Nucleus accumbens (tissue), 56 donors: ENCODE measurements at places on chromosomes 7 and 10.

- no peak for DNase-seq
Measured at GRCh38 chr7:149774237-149775175, 1.1 kb upstream of the ZNF467 start.

DNA sequence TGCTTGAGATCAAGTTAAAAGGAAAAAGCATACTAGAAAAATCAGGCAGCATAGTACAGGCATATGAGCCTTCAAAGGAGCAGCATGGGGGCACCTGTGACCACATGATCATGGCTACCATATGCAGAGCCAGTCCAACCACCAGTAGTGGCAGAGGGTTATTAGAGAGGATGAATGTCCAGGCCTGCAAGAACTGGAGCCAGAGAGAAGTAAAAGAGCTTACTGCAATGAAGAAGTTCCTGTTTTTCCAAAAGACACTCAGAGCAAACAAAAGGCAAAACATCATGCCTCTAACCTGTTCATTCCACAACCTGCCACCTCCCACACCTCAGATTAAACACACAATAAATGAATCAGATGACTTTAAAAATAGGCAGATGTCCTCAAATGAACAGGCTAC lies 99.6 kb upstream of the NAMPT start:
- DNase-seq: no peak

DNA sequence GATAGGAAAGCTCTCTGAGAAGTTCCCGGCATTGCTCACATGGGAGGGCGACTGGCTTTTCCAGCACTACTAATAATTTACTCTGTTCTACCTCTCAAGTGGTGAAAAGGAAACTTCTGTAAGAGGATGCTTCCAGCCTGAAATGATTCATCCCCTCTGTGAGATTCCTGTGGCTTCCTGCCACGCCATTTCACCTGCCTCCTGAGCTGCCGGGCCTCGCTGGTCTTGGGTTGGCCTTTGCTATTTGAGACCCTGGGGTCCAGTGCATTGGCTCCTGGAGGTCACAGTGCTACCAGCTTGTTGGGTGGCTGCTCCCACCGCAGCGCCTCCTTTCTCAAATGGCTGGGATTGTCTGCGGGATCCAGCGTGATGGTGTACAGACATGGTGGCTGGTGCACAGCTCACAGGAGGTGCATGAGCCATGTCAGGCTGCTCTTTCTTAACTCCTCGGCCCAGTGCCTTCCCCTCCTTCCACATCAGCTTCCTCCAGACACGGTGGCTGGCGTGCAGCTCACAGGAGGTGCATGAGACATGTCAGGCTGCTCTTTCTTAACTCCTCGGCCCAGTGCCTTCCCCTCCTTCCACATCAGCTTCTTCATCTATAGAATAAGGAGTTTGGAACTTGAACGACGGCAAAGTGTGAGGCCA lies 42.9 kb upstream of the PCBD1 start:
- no peak for DNase-seq

DNA sequence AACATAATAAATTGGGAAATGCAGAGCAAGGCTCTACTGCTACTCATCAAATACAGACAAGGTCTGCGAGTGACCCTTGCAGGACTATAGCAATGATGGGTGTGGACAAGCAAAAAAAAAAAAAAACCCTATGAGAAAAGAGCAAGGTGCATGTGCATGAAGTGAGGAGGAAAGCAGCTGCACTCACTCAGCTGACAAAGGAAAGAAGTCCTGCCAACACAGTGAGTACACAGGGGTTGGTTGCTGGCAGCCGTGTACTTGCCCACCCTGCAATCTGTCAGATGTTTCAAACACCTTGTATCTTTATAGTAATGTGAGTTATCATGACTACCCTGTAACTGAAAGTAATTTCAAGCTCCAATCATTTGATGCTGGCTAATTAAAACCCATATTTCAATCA lies 20.5 kb downstream of the CHCHD3 start:
- no peak for DNase-seq

- no peak for DNase-seq
Measured at GRCh38 chr7:131203291-131203976, 124.2 kb upstream of the MKLN1 start.

GRCh38 chr7:41763626-41764025 lies 60.7 kb upstream of the INHBA start:
- DNase-seq: no peak

DNA sequence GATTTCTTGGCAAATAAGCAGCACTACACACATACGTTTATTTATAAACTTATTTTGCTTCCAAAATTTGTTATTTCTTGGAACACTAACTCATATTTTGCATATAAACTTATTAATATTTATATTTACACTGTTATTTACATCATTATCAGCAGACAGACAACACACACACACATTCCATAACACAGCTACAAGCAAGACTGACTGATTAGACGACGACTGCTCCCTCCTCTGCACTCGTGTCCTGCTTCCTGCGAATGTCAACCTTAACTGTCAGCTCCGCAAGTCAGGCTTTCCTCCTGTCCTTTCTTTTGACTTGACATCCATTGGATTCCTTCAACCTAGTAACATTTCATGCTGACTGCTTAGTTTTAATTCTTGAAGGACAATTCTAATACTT lies 96.6 kb downstream of the ATE1 start:
- DNase-seq: no peak

DNA sequence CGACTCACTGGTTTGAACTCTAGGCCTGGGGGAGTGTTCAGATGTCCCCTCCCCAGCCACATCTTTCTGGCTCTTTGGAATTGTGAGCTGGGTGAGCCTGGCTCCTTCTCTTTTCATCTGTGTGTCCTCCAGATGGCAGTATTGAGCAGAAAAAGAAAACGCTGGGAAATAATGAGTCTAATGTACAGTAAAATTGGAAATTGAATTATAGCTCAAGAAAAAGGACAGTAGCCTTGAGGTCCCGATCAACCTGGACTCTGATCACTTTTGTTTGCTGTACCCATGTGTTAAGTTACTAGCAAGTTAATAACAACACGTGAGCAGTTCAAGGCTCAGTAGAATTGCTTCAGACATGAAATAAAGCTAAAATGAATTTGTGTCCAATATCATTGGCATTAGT lies 77.9 kb downstream of the SNX10 start:
- DNase-seq: no peak

GRCh38 chr7:82229164-82229563 lies 214.4 kb downstream of the CACNA2D1 start:
- no peak for DNase-seq

GRCh38 chr10:51759896-51760534 lies 60.6 kb upstream of the CSTF2T start:
- DNase-seq: no peak

DNA sequence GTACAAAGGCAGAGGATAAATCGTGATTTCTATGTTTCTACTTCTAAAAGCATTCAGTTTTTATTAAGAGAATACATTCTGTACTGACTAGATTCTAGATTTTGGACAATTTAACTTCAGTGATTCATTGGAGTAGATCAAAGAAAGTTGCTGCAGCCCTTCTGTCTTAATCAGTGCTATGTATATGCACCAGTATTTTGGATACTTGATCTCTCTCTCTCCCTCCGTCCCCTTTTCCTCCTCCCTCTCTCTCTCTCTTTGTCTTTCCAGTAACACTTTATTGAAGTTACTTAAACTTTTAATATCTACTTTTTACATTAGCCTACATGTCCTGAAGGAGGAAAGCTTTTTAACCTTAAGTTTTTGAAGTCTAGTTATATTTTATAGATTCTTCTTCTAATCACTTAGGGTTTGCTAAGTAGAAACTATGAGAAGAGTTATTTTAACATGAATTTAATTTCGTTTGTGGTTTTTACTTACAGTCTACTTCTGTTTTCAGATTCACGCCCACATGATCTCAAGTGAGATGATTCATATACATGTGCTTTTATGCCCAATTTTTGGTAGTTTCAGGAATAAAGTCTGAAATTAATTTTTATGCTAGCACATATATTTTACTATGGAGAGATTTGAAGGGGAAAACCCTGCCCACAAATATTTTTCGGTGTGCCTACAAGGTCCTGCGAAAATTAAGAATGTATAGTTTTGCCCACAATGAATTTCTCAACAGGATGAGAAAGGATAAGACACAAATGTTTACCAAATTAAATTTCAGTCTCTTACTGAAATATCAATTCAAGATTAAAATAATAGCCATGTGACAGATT lies 9.1 kb downstream of the MDFIC start:
- no peak for DNase-seq

DNA sequence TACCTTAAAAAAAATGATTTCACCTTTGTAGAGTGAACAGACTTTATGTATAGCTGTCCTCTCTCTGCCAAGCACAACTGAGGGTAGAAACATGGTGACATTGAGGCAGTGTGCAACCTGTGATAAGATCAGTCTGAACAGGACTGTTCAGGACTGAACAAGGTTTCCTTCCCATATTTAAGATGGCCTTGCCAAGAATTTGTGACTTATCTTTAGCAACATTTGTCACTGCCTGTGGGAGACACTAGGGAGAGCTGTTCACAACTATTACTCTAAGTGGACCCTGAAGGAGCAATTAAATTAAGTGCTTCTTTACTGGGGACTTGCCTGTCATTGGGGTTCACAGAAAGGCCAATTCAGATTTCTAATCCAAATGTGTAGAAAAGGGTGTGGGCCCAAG lies 6.7 kb downstream of the OR13A1 start:
- DNase-seq: no peak

DNA sequence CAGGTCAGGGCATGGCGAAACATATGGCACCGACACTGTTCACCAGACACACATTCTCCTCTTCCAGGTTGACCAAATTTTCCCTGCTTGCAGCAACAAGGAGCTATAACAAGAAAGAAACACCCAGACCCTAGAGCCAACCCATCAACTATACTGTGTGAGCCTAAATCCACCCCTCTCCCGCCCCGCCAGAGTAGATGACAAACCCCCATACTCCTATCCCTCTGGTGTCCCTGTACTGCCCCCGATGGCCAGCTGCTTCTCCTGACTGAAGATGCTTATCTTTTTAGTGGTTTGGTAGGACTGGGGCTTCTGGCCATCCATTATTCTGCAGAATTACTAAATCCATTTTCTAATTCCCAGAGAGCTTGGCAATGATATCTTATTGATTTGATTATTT lies 70.1 kb upstream of the EEPD1 start:
- no peak for DNase-seq

- DNase-seq: peak; percentile 11
Measured at GRCh38 chr7:28955718-28956607, 2.2 kb downstream of the TRIL start.

- DNase-seq: no peak
Measured at GRCh38 chr10:16401416-16401815, 35.4 kb upstream of the PTER start.

DNA sequence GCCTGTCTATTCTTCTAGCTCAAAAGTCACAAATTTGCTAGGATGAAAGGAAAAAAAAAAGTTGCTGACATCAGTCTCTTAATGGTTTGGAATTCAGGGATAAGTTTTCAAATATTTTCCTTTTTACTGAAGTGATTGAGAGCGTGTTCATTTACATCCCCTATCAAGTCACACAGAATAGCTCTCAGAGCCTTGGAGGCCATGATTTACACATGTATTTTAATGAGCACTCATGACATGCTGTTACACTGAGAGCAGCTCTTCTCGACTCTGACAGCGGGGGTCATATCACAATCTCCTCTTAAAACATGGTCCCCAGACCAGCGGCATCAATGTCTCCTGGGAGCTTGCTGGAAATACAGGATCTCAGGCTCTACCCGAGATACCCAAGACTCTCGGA lies 232.7 kb downstream of the POU6F2 start:
- no peak for DNase-seq

DNA sequence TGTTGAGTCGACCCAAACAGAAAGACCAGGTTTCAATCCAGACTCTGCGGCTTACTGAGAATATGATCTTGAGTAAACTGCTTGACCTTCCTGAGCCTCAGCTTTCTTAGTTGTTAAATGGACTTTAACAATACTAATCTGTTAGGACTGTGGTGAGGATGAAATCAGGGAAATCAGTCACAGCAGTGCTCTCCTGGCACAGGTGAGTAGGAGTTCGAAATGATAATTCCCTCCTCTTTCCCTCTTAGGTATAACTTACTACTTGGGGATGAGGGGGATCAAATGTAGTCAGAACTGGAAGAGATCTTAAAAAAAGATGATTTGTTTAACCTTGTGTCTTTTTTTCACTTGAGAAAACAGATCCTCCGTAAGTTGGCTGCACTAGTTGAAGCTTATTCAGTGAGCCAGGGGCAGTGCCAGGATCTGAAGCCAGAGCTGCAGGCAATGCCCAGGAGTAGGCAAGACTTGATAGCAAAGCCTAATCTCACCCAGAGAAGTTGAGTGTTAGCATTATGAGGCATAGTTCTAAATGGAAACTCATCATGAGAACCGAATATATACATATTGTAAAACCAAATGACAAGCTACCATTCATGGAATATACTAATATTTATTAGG lies 1.8 kb upstream of the MAGI2 start:
- DNase-seq: no peak

- no peak for DNase-seq
Measured at GRCh38 chr10:123579675-123580074, 86.5 kb upstream of the GPR26 start.

GRCh38 chr10:11097686-11098085 lies 80.0 kb downstream of the CELF2 start:
- no peak for DNase-seq

GRCh38 chr7:148334441-148334956 lies 256.1 kb upstream of the C7orf33 start:
- DNase-seq: no peak
